ENCODE measurements at places on chromosomes 6 and 20. TPM values are rescaled to one million over a fixed set of nuclear protein-coding genes. Genes with fewer than 3 reads are reported as not detected.

FANCE gene
- polyA plus RNA-seq, result 19.4 TPM

- DNase-seq, result no peak
- peaks cover 49% of the 10 kb centered on the region for H3K4me1 ChIP-seq
- no peak overlapping the region for H3K4me3 ChIP-seq
- no peaks in the 10 kb centered on the region for H3K36me3 ChIP-seq
- no peak overlapping the region for H3K27ac ChIP-seq
Measured at GRCh38 chr6:75280131-75280855, 4.3 kb downstream of the TMEM30A start.

- peak; percentile 29 for DNase-seq
- H3K4me1 ChIP-seq, result peaks cover 30% of the 10 kb centered on the region
- H3K4me3 ChIP-seq, result no peak overlapping the region
- H3K27me3 ChIP-seq, result no peaks in the 10 kb centered on the region
Measured at GRCh38 chr6:34657307-34657978, 39.1 kb downstream of the ILRUN start.

OR10C1 gene
- not detected for polyA plus RNA-seq

NKAPL gene
- not detected for polyA plus RNA-seq
